ENCODE measurements at places on chromosomes 16 and 17.

GRCh38 chr17:27741361-27741861, 58.9 kb downstream of the NOS2 start:
- no peak for DNase-seq

DNA sequence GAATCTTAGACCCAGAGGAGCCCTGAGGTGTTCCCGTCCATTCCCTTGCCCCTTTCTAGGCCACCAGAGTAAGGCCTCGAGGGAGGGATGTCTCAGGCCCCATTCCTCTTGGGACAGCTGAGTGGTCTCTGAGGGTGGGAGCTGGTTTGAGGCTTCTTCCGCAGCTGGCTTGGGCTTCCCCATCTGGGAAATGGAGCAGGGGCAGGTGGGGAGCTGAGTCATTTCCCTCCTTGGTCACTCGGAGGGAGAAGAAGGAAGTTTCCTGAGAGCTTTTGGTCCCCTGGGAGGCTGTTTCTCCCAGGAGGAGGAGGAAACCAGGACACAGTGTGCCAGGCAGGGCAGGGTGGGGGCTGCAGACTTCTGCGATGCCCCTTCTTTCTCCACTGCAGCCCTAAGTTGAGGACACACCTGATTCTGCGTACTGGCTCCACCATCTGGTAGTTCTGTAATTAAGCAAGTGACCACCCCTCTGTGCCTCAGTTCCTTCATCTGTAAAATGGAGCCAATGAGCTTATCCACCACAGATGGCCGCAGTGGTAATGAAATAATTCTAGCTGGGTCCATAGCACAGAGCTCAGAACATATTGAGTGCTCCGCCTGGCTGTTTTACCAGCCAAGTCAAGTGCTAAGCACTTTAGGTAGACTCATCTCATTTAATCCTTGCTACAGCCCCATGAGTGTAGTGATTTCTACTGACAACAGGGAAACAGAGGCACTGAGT, 1.6 kb upstream of the KCNJ12 start:
- no peak for DNase-seq

GRCh38 chr17:12390631-12391030, 275.1 kb upstream of the MYOCD start:
- no peak for DNase-seq

DNA sequence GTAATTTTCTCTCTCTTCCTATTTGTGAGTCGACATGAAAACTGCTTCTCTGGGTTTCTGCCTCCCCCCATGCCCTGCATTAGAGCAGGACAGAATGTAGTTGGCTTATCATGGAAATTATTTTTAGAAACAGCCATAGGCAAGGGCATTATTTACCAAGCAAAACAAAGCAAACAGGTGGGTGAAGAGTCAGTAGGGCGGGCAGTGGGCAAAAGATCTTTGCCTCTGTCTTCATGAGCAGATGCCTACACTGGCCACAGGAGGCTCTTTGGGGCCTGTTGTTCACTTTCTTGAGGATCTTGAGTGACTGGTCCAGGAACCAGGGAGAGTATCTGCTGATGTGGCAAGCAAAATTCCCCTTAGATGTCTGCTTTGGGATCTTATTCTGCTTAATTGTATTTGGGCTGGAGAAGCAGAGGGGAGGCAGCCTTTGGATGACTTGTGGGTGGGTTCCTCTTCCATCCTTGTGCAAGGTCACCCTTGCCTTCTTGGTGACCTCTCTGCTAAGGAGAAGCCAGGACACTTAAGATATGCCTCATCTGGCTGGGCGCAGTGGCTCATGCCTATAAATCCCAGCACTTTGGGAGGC, 42.5 kb upstream of the CLEC19A start:
- no peak for DNase-seq

- DNase-seq = no peak
These were observed 669 bp upstream of the DCTPP1 start for GRCh38 chr16:30430428-30430970.

- DNase-seq = no peak
These were observed 105.8 kb upstream of the CDH5 start for GRCh38 chr16:66260522-66261254.

- no peak for DNase-seq
These were observed 86.0 kb downstream of the AIPL1 start for GRCh38 chr17:6348891-6349290.

DNA sequence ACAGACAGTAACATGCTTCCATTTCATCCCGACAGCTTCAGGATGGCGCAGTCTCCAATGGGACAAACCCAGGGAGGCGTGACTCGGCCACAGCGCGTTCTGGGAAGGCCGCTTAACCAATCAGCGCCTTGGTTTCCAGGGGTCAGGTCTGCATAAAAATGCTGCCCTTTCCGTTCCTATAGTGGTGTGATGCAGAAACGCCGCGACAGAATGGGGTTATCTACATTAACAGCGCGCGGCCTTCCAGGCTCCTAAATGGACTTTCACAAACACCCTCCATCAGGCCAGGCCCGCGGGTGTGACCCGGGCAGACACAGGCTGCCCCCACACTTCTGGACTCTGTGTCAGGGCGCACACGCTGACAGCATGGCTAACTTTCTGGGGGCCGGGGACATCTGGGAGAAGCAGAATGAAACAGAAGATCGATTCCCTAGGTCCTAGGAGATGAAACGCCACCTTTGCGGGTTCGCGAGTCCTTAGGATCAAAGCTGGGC, 792 bp downstream of the TMEM231 start:
- no peak for DNase-seq

GRCh38 chr17:75241996-75242460, 19.4 kb downstream of the GGA3 start:
- DNase-seq = no peak

DNA sequence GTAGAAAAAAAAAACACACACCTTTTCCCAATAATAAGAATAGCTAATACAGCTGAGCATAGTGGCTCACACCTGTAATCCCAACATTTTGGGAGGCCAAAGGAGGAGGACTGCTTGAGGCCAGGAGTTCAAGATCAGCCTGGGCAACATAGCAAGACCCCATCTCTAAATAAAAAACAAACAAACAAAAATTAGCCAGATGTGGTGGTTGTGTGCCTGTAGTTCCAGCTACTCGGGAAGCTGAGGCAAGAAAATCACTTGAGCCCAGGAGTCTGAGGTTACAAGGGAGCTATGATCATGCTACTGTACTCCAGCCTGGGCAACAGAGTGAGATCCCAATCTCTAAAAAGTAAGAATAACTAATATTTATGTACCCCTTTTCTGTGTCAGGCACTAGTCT, 42.8 kb upstream of the GFOD2 start:
- DNase-seq = no peak

GRCh38 chr17:48330421-48330820, 99.6 kb downstream of the SKAP1 start:
- DNase-seq = no peak

DNA sequence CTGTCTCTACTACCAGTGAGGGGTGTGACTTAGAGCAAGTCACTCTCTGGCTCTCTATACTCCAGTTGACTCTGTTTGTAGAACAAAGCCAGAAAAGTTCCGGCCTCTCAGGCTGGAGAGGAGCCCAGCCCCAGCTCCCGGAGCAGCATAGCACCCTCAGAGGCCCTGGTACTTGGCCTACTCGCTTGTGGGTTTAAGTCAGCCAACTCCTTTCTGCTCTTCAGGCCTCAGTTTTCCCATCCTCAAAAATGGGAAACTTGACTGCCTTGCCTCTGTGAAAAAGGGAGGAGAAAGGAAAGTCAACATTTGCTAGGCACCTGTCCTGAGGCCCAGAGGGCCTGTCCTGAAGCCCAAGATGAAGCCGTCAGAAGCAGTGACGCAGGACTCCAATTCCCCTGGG, 1.1 kb downstream of the CHST6 start:
- DNase-seq = no peak

DNA sequence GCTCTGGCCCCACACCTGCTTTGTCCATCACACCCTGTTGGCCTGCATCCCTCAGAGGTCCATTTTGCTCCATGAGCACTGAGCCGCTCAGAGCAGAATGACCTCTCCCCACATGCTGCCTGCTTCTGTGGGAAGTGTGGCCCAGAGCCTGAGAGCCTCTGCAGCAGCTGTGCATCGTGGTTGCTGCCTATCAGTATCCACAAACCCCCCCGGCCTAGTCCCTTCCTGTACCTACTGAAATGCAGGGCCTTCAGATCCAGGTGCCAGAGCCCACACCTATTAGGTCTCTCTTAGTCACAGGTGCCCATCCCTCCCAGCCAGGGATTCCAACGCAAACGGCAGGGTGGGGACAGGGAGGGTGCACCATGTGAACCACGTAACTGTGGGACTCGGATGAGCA, 16.6 kb upstream of the TRPV3 start:
- no peak for DNase-seq

GRCh38 chr16:2706611-2707311, 13.3 kb downstream of the PRSS27 start:
- DNase-seq = no peak

GRCh38 chr17:81094509-81095382, 59.8 kb downstream of the BAIAP2 start:
- peak; percentile 70 for DNase-seq

DNA sequence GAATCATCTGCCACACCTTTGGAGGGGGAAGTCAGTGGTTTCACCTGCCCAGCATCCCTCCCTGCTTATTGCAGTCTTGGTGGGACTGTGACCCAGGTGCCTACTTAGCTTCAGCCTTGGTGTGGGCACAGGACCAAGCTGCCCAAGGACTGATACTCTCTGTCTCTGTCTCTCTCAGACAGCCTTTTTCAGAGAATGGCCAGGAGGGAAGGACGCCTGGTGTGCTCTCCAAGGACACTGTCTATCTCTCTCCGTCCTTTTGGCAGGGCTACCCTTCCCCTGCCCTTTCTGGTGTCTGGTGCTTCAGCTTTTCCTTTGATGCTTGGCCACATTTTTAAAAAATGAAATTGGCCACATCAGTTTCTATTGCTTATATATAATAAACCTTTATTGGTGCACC, 19.6 kb downstream of the PIK3R6 start:
- DNase-seq = no peak

GRCh38 chr17:7636163-7636562, 6.2 kb downstream of the SHBG start:
- DNase-seq = no peak

- DNase-seq = no peak
These were observed 10.3 kb upstream of the TVP23A start for GRCh38 chr16:10828851-10829366.

DNA sequence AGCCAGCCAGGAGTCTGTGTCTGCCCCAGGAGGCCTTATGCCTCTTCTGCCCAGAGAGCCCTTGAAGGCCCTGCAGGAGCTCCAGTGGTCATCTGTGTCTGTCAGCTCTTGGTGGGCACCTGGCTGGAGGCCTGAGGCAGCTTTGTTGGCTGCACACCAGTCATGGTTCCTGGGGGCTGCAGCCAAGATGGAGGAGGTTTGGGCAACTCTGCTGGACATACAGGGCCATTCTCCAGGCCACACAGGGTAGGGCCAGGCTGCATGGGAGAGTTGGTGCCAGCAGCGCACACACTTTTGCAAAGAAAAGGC, 29.4 kb downstream of the B9D1 start:
- DNase-seq = no peak

- no peak for DNase-seq
These were observed 195.8 kb downstream of the KCNJ2 start for GRCh38 chr17:70365091-70365583.

DNA sequence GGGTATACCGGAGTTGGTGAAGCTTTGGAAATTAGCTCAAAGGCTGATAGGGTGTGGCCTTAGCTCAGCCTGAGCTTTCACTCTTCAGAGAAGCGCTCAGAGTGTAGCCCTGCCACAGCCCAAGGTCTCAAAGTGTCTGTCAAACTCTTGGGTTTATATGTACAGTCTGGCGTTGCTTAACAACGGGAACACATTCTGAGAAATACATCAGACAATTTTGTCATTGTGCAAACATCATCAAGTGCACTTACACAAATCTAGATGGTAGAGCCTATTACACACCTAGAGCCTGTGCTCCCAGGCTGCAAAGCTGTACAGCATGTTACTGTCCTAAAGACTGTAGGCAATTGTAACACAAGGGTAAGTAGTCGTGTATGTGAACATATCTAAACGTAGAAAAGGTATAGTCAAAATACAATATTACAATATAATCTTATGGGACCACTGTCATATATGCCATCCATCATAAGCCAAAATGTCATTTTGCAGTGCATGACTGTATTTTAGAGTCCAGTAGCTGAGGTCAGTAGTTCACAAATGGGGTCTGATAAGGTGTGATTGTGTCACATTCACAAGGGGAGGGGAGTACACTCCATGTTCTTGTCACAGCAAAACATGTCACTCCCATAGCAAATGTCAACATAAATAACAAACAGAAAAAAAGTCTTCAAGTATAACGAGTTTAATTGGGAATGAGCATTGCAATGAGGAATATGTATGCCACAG, 20.6 kb downstream of the CHAD start:
- DNase-seq = no peak
